ENCODE measurements at places on chromosomes 5 and 9.

DNA sequence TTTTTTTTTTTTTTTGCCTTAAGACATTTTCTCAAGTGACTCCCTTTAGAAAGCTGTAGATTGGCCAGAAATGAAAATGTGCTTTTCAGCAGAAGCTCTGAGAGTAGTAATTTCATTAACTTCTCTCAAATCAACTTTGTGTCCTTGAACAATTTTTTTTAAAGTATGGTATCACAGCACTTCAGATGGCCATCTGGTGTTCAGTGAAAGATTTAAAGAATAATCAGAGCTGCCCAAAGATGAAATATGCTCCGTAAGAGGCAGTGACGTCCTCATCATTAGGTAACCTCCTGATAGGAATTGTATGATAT lies 43.0 kb upstream of the PCAT7 start:
- H3K27me3 ChIP-seq: peaks cover 20% of the 10 kb centered on the region
- no peak for DNase-seq
- H3K4me1 ChIP-seq: peaks cover 2% of the 10 kb centered on the region
- no peaks in the 10 kb centered on the region for H3K36me3 ChIP-seq
- no peak overlapping the region for H3K27ac ChIP-seq

DNA sequence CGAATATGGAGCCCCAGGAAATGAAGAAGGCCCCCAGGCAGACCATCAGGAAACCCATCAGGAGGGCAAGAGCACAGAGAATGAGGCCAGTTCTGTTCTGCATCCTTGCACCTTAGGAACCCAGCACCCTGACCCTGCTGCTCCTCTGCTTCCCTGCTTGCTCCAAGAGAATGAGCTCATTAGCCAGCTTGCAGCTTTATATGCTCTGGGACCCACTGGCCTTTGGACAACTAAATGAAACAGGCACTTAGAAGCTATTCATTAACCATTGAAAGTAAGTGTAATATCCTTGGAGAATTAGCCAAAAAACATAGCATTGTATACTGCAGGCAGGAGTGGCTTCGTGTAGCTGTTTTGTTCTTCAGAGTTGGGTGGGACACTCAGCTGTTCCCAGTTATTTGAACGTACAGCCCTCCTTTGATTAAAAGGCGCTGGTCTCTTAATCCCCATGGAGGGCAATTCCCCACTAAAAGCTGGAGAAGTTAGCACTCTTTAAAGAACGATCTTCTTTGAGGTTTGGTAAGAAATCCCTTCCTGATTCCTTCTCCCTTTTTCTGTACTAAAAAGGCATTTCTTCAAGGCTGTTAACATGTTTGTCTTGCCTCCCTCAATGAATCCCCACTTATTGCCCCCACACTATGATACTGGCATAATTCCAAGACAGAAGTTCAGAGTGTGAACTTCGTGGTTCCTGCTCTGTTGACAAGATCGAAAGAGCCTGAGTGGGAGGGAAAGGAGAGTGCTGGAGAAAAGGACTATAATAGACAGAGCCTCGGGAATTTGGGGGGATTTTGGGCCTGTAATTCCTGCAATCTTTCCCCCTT lies at the start of gene TMEM252:
TSS of gene TMEM252 (minus strand) at position 172 of the 824 bp plus-strand sequence. CDS start at position 103, 69 bp downstream.
- H3K27me3 ChIP-seq: peaks cover 39% of the 10 kb centered on the region
- DNase-seq: no peak
- no peaks in the 10 kb centered on the region for H3K36me3 ChIP-seq
- no peaks in the 10 kb centered on the region for H3K4me1 ChIP-seq

GRCh38 chr5:165086465-165086864 lies 1581.0 kb downstream of the MAT2B start:
- no peak for DNase-seq
- no peak overlapping the region for H3K4me3 ChIP-seq
- H3K36me3 ChIP-seq: no peaks in the 10 kb centered on the region
- H3K27me3 ChIP-seq: no peaks in the 10 kb centered on the region

GRCh38 chr9:113901221-113901688 lies 25.1 kb downstream of the ZNF618 start:
- peaks cover 2% of the 10 kb centered on the region for H3K4me1 ChIP-seq
- DNase-seq: no peak
- H3K27me3 ChIP-seq: peaks cover 11% of the 10 kb centered on the region
- H3K36me3 ChIP-seq: no peaks in the 10 kb centered on the region
- no peak overlapping the region for H3K4me3 ChIP-seq
- no peak overlapping the region for H3K27ac ChIP-seq

DNA sequence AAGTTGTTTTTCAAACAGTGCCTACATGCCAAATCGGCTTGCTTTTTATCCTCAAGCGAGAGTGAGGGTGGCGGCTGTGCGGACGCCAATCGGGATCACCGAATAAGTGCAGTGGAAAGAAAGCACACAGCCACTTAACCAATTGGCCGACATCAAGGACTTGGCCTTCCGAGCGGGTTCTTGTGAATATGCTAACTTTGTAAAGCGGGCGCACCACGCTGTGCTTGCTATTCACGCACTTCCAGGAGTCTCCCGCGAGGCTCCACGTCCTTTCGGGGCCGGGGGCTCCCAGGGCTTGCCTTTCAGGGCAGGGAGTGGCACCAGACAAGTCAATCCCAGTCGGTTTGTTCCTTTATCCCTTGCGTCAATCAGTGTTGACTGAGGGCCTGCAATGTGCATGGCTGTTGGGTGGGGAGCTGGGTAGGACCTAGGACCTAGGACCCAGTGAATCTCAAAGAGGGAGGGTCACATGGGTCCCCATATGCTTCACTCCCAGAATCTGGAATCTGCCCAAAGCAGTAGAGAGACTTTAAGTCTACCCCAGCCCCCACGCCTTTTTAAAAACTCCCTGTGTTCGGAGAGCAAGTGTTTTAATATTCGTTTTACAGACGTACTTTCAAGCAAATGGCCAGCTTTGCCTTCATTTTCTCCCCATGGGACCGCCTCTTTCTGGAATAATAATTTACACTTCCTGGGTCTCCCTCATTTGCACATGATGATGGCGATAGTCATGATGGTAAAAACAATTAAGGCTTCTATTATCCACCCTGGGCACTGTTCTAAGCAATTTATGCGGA lies 2.0 kb upstream of the GCNT4 start:
- H3K36me3 ChIP-seq: no peaks in the 10 kb centered on the region
- H3K4me1 ChIP-seq: peaks cover 63% of the 10 kb centered on the region
- H3K27ac ChIP-seq: peak overlapping the region; percentile 86
- H3K4me3 ChIP-seq: peak overlapping the region; percentile 91
- H3K27me3 ChIP-seq: peaks cover 34% of the 10 kb centered on the region

DNA sequence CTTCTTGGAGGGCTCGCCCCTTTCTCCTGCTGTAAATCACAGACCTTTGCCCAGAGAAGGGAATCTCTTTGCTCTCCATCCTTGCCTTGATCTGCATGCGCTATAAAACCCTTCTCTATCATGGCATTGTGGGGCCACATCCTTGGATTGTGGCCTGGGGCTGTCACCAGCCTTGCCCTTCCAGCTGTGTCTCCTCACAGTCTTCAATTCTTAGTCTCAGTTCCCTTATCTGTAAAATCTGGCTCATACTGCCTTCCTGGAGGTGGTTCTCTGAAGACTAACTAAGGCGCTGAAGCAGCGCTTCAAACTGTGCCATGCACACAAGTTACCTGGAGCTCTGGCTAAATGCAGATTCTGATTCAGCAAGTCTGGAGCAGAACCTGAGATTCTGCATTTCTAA lies 53.4 kb upstream of the RARS1 start:
- H3K27me3 ChIP-seq: peaks cover 8% of the 10 kb centered on the region
- H3K27ac ChIP-seq: no peak overlapping the region
- H3K4me3 ChIP-seq: no peak overlapping the region
- peaks cover 2% of the 10 kb centered on the region for H3K36me3 ChIP-seq
- peaks cover 14% of the 10 kb centered on the region for H3K4me1 ChIP-seq

GRCh38 chr9:85030316-85030715 lies 360.8 kb downstream of the NTRK2 start:
- H3K4me1 ChIP-seq: no peaks in the 10 kb centered on the region
- no peak for DNase-seq
- H3K27ac ChIP-seq: no peak overlapping the region
- no peak overlapping the region for H3K4me3 ChIP-seq
- H3K27me3 ChIP-seq: peaks cover 12% of the 10 kb centered on the region

DNA sequence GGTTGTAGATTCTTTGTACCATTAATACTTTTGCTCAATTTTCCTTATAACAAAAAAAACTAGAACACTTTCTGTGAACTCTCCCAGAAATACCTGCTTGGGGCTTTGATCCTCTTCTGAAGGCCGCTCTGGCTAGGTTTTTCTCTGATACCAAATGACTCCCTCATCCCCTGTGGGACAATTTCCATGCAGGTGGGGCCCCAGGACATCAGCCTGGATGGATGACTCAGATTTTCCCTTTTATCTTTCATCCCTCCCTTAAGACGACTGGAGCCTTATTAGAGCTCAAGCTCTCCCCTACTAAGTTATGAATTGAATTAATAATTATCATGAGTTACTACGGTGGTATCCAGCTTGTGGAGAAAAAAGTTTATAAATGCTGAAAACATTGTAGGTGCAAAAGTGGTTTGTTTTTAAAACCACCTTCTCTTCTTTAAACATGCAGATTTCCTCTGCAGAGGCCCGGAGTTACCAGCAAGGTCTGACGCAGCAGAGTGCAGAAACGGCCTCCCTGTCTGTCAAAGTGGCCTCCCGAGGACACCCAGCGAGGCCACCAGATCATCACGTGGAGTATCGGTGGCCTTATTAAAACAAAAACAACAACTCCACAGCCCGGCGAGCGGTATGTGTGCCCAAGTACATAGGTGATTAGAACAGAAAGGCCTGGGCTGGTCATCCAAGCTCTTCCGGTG lies 50.8 kb upstream of the IRX4 start:
- H3K4me3 ChIP-seq: no peak overlapping the region
- DNase-seq: no peak
- H3K36me3 ChIP-seq: no peaks in the 10 kb centered on the region
- H3K27ac ChIP-seq: no peak overlapping the region
- H3K4me1 ChIP-seq: peaks cover 2% of the 10 kb centered on the region

- no peak overlapping the region for H3K4me3 ChIP-seq
- no peak for DNase-seq
- no peak overlapping the region for H3K27ac ChIP-seq
- peaks cover 2% of the 10 kb centered on the region for H3K36me3 ChIP-seq
- no peaks in the 10 kb centered on the region for H3K4me1 ChIP-seq
Measured at GRCh38 chr5:38871058-38871605, 25.3 kb downstream of the OSMR start.

DNA sequence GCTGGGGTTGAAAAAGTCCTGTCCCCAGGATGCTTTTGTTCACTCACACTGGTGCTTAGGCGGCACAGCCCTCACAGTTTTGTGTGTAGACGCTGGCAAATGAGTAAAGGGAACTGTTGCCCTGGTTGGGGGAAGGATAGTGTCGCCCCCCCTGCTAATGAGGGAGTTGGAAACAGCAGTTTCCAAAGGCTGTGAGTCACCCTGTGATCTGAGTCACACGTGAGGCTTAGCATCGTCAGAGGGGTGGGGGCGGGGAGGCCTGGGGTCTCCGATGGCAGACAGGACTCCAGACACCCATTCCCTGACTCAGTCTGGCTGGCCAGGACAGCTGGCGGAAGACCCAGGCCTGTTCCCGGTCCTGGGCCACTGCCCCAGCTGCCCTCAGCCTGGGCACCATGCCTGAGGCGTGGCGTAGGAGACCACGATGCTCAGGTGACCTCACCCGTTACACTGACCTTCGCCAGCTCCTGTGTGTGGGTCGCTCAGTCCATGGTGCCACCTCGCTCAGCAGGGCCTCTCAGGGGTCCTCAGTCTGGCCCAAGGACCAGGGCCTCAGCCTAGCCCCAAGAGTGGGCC lies 2.9 kb downstream of the DNAJB5 start:
- no peak overlapping the region for H3K27ac ChIP-seq
- H3K4me3 ChIP-seq: no peak overlapping the region
- H3K36me3 ChIP-seq: peaks cover 10% of the 10 kb centered on the region
- H3K4me1 ChIP-seq: peaks cover 28% of the 10 kb centered on the region

GRCh38 chr5:111528056-111528455 lies 15.7 kb upstream of the STARD4 start:
- H3K27me3 ChIP-seq: no peaks in the 10 kb centered on the region
- H3K4me1 ChIP-seq: peaks cover 8% of the 10 kb centered on the region
- H3K4me3 ChIP-seq: no peak overlapping the region

GRCh38 chr5:179927824-179928223 lies 20.1 kb upstream of the TBC1D9B start:
- H3K27me3 ChIP-seq: no peaks in the 10 kb centered on the region
- H3K27ac ChIP-seq: no peak overlapping the region
- no peak for DNase-seq
- H3K36me3 ChIP-seq: peaks cover 3% of the 10 kb centered on the region

DNA sequence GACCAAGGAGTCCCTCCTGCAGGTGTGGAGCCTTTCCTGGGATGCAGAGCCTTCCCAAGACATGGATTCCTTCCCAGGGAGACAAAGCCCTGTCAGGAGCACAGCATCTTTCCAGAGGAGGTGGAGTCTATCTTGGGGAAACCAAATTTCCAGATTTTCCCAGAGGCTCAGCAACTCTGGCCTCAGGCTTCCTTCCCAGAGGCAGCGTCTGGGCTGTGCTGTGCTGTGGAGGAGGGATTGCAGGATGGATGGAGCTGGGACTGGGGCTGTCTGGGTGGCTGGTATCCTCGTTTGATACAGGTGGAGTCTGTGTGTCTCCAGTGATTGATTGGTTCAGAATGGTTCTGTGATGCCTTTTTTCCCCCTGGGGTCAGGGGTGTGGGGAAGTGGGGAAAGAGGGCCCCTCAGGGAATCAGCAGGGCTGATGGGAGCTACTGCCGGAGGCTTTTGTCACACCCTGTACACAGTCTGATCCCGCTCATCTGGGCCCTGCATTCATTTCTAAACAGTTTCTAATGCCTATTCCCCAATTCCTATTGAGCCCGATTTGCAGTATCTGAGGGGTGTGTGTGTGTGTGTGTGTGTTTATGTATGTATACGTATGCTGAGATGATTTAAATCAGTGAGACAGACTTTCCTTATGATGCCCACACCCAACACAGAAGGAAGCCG lies 16.0 kb downstream of the OR13J1 start:
- no peak overlapping the region for H3K27ac ChIP-seq
- H3K4me3 ChIP-seq: no peak overlapping the region
- no peaks in the 10 kb centered on the region for H3K36me3 ChIP-seq
- H3K27me3 ChIP-seq: peaks cover 17% of the 10 kb centered on the region

DNA sequence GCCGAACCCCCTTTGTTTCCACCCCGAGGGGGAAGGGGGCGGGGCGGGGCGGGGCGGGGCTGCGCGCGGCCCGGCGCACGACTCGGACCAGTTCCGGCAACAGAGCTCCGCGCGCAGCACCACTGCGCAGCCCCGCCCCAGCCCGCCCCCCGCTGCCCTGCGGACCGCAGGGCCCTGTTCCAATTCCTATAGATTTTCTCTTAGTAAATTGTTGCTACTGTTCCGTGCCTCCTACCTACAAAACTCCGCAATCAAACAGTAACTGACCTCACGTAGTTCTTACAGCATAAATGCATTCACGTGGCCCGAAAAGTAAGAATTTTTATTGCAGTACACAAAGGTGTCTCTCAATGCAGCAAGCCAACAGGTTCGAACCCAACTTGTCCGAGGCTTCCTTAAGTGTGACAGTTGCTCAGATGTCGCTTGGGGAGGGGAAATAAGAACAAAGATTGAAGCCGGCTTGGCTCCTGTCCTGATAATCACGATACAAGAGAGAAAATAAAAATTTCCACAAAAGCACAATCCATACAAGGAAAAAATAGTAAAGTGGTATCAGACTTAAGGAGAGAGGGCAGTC lies 1.2 kb upstream of the RNF38 start:
- peak overlapping the region; percentile 97 for H3K27ac ChIP-seq
- H3K4me3 ChIP-seq: peak overlapping the region; percentile 97
- no peaks in the 10 kb centered on the region for H3K27me3 ChIP-seq

GRCh38 chr5:177364159-177364962 lies 6.6 kb downstream of the RGS14 start:
- H3K27me3 ChIP-seq: no peaks in the 10 kb centered on the region
- H3K27ac ChIP-seq: peak overlapping the region; percentile 92
- no peak for DNase-seq
- peaks cover 9% of the 10 kb centered on the region for H3K36me3 ChIP-seq
- H3K4me3 ChIP-seq: peak overlapping the region; percentile 91

- H3K4me3 ChIP-seq: no peak overlapping the region
- no peak overlapping the region for H3K27ac ChIP-seq
- no peak for DNase-seq
Measured at GRCh38 chr5:131186561-131187256, 16.0 kb downstream of the LYRM7 start.
